ENCODE measurements at places on chromosomes 16 and 17.

- DNase-seq: no peak
These were observed 7.4 kb downstream of the MYO1D start for GRCh38 chr17:32869345-32870026.

DNA sequence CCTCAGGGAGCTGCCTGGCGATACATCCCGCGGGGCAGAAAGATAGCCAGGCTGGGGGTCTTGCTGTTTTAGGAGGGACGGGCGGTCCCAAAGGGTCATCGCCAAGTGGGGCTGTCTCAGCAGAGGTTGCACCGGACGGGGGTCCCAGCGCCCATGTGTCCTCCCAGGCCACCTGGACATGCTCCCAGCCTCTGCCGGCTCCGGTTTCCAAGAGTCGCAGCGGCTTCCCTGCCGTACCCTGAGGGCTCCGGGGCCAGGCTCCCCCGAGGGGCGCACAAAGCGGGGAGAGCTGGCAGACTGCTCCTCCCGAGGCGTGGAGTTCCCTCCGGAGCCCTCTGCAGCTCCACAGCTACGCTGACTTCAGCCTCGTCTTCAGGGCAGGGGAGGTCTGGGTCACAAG lies 1.2 kb downstream of the TRARG1 start:
- DNase-seq: no peak

DNA sequence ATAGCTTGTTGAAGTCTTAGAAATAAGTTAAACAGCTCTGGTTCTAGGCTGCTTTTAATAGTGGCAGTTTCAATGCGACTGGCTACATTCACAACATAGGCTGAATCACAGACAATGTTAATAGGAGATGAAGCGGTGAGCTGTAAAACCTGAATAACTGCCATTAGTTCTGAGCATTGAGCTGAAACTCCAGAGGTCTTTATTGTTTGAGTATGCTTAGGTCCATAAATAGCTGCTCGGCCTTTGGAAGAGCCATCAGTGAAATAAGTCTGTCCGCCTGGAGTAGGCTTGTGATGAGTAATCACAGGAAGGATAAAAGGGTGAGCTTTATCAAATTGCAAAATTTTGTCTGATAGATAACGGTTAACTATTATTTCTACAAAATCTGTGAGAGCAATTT lies 9.4 kb upstream of the ZNF689 start:
- no peak for DNase-seq

GRCh38 chr17:48001197-48001596 lies 30.3 kb downstream of the CDK5RAP3 start:
- no peak for DNase-seq

DNA sequence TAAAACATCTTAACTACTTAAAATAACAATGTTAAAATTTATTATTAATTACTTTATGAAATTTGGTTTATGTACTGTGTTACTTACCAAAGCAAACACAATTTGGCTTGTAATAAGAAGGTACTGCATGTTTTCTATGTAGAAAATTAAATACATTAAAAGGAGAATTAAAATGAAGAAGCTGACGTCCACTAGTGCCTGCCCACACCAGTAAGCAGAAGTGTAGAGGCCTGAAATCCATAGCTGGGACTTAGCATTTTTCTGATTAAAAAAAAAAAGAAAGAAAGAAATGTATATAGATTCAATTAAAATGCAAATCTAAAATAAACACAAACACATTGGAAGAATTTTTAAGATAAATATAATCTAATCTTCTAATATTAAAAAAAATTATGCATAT lies 35.8 kb upstream of the ABCA9 start:
- no peak for DNase-seq

DNA sequence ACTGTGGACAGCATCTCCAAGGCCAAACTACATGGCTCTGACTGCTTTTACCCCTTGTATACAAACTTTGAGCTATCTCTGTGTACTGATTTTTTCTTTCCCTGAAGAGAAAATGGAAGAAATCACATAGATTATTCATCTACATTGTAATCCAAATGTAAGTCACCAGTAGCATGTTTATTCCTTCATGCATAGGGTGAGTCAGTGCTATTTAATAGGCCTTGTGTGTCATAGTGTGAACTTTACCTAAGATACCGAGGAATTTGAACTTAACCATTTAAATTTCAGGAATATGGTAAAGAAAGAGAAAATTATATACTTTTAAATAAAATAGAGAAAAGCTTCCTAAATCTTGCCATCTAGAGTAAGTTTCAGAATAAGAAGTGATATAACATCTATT lies 16.5 kb downstream of the PHKB start:
- no peak for DNase-seq

DNA sequence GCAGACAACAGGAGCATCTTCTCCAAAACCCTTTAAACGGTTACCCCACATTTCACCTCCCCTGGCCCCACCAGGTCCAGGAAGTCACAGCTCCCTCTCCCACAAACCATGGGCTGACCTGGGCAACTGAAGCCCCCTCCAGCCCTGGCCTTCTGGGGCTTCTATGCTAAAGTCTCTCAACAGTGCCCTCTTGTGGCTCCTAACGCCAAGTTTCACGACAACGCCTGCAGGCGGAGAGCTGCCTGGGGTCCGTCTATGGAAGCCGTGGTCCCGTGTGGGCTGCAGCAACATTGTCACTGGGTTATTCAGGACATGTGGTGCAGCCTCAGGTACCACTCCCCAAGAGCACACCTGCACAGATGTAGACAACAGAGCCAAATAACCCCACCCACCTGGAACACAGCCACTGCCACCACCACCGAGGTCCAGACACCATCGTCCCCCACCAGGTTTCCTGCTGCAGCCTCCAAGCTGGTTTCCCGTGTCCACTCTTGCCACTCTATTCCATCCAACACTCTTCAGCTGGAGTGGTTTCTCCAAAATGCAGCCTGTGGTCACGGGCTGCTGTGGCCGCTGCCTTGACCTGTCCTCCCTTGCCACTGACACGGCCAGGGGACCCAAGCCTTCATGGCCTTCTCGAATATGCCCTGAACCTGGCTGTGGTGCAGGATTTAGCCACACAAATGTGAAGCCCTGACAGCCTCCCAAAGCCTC lies 19.1 kb downstream of the C16orf95 start:
- DNase-seq: no peak

DNA sequence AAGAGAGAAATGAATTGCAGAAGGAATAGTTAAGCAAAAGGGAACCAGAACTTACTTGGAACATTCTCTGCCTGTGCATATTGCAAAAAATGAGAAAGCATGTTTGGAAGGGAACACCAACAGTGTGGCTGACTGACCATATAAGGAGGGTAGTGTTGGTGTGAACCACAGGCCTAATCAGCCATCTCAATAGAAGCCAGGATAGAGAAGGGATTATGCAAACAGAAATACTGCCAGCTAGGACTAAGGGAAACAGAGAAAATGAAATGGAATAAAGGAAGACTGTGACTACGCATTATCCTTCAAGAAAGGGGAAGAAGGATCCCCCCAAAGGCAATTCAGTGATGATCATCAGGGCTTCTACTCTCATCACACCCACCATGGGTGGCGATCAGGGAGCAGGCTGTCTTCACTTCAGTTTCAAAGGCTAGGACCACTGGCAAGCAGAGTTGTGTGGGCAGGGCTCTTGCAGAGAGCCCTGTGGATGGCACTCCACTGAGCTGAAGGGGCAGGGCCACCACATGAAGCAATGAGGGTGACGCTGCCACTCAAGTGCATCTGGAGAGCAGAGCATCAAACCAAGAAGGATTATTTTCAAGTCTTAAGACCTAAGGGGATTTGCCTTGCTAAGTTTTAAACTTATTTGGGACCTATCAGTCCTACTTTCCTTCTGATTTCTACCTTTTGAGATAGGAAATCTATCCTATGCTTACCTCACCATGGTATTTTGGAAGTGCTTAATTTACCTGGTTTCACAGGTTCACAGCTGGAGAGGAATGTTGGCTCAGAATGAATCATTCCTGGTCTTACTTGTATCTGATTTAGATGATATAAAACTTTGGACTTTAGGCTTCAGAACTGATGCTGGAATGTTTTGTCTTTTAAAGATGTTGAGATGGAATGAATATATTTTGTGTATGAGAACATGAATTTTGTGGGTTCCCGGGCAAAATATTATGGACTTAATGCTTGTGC lies 140.5 kb downstream of the SSH2 start:
- DNase-seq: no peak

GRCh38 chr17:50273654-50274040 lies 619 bp upstream of the TMEM92 start:
- peak; percentile 43 for DNase-seq

DNA sequence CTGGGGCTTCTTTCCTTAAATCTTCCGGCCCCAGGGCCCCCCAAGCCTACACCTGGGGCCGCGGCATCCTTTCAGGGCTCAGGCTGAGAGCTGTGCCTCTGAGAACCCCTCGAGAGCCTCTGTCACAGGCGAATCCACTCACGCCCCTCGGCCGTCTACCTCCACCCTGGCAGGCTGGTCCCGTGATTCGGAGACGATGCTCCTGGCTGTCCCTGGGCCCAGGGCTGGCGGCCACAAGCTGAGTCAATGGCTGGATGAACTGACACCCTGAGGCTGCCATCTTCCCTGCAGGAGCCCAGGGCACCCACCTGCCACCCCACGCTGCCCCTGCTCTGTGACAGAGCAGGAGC lies 4.4 kb downstream of the TEPSIN start:
- no peak for DNase-seq

DNA sequence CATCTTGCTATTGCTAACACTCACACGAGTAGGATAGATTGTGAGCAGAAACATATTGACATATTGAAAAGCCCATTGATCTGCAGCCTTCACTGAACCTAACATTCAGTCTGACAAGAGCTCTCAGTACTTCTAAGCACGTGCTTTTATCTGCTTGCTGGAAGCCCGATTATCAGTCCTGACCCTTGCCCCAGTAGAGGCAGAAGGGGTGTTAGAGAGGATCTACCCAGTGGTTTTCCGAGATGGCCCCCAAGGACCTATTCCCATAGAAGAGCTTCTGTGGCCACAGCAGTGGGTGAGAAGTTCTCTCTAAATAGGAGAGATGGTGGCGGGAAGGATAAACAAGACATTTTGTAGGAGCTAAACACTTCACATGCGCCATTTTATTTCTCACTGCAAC lies 290.9 kb upstream of the MAF start:
- no peak for DNase-seq

DNA sequence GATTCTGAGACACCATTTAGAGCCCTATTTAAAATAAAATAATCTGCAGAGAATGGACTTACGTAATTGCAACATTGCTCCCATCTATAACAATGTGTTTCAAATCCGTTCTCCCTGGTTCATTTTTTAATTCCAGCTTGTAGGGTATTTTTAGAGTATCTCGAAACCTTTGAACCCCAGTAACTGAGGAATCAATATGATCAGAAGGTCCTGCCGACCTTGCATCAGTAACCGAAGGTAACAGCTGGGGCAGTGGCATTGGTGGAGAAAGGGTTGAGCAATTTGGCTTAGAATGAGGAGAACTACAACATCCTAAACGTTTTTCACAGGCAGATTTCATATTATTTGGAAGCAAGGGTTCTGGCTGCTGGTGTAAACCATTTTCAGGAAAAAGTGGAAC lies 49.3 kb downstream of the N4BP1 start:
- no peak for DNase-seq

- no peak for DNase-seq
These were observed 842 bp upstream of the LDAF1 start for GRCh38 chr16:21157632-21158031.

DNA sequence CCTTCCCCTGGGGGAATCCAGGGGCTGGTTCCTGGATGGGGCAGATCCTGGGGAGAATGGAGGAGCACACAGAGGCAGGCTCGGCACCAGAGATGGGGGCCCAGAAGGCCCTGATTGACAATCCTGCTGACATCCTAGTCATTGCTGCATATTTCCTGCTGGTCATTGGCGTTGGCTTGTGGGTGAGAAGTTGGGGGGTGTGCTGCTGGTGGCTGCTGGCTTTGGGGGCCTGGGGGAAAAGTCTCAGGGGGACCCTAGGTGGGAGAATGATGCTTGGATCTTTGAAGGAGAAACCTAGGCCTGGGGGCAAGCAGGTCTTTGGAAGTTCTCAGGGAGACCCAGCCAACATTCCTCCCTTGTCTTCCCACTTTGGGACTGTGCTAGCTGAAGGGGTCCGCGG lies at the start of gene SLC5A2:
SLC5A2 (plus strand) TSS at position 43 of the 400 bp plus-strand sequence; CDS start at position 57, 14 bp downstream.
- peak; percentile 17 for DNase-seq

- peak; percentile 47 for DNase-seq
These were observed 44.9 kb downstream of the ABCA8 start for GRCh38 chr17:68910251-68910705.

GRCh38 chr16:5509794-5510193 lies 412.2 kb upstream of the EEF2KMT start:
- DNase-seq: no peak

- no peak for DNase-seq
These were observed 106.5 kb downstream of the SPAG9 start for GRCh38 chr17:51014129-51014528.

DNA sequence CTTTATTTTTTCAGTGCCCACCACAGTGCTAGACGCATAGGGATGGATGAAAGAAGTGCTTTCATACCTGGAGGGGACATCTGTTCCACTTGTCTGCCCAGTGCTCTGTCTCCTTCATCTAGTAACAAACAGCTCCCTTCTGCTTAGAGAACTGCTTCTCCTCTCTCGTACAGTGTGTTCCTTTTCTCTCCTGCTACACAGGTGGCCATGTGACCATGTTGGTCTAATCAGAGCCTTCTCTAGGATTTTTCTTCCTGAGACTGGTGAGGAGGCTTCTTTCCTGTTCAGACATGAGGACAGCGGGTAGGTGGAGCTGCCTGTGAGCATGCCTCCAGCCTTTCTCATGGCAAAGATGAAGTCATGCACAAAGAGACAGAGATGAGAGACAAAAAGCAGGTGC lies 182.7 kb downstream of the TMEM132E start:
- DNase-seq: no peak

All from ovary (tissue), 10 donors.